ENCODE measurements at places on chromosomes 7 and 10.

- DNase-seq, result no peak
These were observed 595.9 kb downstream of the DNAJB6 start for GRCh38 chr7:157932498-157933218.

DNA sequence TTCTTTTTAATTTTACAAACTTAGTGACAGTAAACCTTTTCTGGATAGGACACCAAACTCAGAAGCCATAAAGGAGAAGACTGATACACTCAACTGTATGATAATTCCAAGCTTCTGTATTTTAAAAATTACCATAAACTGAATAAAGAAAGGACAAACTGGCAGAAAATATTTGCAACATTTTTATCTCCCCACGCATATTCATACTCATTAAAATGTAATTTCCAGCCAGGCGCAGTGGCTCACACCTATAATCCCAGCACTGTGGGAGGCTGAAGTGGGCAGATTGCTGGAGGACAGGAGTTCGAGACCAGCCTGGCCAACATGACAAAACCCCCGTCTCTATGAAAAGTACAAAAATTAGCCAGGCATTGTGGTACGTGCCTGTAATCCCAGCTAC lies 67.7 kb downstream of the HIBADH start:
- no peak for DNase-seq

- DNase-seq, result no peak
These were observed 16.0 kb downstream of the PPP1R9A start for GRCh38 chr7:94923412-94923811.

DNA sequence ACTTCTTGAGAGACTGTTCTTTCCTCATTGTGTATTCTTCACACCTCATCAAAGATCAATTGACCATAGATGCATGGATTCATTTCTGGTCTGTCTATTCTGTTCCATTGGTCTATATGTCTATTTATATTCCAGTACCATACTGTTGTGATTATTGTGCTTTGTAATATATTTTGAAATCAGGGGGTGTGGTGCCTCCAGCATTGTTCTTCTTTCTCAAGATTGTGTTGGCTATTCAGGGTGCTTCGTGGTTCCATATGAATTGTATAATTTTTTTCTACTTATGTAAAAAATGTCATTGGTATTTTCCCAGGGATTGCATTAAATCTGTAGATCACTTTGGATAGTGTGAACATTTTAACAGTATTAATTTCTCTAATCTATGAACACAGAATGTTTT lies 106.5 kb downstream of the EPC1 start:
- DNase-seq, result no peak

DNA sequence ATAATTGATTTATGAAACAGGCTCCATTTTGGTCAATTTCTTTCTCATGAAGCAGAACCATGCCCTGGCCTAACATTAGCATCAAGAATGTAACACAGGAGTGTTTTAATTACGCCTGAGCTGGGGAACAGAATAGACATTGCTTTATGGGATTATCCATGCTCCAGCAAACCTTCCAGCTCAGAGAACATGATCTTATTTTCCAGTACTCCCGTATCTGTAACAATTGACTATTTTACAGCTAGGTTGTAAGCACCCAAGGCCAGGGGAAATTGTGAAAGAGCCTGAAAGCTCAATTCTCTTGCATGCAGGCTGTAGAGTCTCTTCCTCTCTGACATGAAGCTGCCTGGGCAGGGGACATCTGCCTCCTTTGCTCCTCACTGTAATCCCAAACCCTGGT lies 30.8 kb upstream of the CRYGN start:
- peak; percentile 58 for DNase-seq

DNA sequence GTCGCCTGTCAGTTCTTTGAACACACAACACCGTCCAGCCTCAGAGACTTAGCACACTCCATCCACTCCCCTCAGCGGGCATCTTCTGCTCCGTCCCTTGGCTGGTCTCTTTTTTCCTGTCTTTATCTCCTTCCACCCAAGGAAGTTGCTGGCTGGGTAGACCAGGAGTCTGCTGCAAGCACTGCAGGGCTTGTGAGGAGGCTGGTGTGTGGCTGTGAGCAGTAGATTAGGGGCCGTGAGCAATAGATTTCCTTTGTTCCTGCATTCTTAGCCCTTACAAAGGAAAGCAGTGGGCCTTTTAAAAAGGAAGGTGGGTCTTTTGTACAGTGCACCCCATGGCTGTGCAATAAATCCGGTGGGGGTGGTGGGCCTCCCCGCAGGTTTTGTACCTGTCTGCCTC lies 100.3 kb upstream of the BTBD16 start:
- no peak for DNase-seq

GRCh38 chr7:30920584-30921539 lies 9.2 kb downstream of the AQP1 start:
- DNase-seq, result no peak

DNA sequence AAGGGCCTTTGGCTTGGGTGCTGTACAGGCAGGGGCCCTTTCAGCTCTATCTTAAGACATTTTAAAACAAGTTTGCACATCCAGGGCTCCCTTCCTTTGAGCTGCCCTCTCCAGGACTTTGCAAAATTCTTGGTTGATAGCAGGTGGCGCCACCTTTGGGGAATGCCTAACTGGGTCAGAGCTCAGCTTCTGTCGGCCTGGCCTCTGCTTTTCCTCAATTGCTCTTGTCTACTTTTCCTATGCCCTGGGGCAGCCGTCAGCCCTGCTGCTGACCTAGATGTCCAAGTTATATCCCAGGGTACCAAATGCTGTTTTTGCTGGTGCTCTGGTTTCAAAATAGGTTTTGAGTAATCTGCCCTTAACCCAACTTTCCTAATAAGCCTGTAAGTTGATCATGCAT lies 65.8 kb downstream of the APBB1IP start:
- DNase-seq, result no peak

DNA sequence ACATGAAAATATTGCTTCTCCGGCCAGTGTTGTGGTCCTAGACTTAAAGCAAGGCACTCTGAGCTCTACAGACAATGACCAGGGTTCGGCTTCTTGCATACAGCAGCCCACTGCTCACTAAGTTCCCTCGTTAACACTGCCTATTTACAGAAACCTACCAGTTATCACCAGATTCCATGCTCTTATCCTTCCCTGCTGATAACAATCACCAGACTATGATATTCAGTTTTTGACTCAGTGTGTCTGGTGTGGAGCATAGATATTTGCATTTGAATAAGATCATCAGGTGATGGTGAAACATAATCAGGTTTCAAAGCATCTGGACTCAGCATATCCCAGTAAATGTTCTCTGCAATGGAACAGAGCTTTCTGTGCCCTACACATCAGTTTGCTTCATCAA lies 182.3 kb downstream of the SNX13 start:
- no peak for DNase-seq

DNA sequence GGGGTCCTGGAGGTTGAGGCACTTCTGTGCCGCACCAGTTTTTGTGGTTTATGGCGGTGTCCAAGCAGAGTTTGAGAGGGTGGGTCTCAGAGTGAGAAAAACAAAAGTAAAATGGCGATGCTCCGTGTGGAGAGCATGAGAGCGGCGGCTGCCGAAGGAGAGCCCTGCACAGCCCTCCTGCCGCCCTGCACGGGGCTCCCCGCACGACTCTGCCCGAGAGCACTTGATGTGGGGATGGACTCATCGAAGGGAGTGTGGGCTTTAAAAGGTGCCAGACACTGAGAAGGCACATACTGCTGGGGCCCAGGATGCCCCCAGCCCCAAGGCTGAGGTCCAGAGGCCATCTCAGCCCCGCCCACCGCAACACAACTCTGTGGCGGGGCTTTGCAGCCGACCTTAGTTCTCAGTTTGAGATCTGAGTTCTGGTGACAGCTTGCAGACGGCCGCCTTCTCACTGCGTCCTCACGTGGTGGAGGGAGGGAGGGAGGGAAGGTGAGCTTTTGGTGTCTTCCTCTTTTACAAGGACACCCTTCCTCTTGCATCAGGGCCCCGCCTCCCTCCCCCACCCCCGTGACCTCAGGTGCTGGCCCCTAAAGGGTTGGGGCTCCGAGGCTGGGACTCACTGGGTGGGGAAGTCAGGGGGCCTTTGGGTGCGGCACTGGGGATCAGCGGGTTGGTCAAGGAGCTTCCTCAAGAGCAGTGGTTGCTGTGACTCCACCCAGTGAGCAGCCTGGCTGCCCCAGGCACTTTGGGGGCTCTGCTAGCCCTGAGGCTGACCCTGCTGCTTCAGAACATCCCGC lies 69.1 kb downstream of the NKX6-2 start:
- no peak for DNase-seq

GRCh38 chr7:47982610-47983009 lies 3.2 kb upstream of the HUS1 start:
- no peak for DNase-seq

DNA sequence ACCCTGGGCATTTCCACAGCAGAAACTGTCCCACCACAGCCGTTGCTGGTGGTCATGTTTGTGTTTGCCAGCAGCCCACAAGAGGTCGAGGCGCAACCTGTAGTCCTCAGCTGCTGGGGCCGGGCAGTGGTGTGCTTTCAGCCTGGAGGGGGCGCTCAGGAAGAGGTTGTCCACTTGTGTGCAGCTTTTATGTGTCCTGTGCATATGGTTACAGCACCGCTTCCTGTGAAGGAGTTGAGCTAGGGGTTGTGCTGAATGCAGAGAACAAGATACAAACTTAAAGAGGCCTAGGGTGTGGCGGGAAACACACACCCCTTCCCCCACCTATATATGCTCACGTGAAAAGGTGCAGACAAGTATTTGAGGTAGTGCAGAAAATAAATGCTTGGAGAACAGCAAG lies 29.5 kb upstream of the PFKFB3 start:
- no peak for DNase-seq

- no peak for DNase-seq
These were observed 20.7 kb upstream of the PRF1 start for GRCh38 chr10:70622981-70623844.

DNA sequence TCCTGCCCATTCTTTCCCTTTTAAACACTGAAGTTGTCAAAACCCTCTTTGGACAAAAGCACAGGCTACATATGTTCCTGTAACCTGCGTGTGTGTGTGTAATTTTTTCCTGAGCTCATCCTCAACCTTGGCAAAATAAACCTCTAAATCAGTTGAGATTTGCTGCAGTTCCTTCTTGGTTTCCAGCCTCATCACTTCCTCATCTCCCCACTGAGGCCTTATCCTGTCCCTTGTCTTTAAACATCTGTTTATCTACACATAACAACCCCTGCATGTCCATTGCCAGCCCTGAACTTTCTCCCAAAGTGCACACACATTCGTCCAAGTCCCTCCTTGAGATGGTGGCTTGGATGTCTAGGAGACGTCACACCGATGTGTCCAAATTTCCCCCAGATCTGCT lies 35.5 kb downstream of the LYZL2 start:
- DNase-seq, result no peak

DNA sequence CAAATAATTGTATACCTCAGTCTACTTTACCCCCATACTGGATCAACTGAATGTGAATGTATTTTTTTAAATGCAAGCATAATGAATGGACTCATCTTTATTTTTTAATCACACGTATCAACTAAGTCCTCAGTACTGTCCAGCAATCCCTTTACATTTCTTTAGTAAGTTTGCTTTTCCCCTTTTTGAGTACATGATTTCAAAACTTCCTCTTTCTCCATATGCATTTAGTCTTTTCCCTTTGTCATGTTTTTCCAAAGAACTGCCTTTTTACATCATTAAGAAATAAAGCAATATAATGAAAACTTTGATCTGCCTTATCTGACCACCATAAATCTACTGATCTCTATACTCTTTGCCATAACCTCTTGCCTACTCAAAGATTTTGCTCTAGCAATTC lies 182.5 kb upstream of the AKR1E2 start:
- DNase-seq, result no peak

DNA sequence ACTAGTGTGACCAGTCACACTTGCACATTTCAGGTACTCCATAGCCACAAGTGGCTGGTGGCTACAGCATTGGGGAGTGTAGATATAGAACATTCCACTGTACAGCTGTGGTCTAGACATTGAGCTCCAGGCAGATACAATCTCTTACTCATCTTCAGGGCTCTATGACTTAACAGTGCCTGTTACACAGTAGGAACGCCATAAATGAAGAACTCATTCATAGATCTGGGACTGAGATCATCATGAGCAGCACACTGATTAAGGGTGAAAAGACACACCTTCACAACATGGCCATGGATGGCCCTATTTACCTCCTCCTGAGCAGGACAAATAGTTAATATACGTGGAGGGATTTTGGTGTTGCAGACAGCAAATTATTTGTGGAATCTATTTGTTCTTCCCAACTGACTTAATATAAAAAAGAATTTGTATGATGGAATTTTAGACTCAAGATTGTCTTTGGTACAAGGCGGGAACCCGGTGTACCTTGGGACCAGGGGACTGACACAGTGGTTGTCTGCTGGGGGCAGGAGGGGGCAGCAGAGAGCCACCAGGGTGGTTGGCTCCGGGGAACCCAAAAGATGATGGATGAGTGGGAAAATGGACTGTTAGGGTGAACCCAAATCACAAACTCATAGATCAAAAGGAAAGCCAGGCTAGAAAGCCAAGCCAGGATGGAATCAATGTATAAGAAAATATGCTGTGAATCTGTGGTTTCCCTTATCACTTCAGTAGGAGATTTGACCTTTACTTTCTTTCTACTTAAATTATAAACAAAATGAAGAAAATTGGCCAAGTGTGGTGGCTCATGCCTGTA lies 24.3 kb upstream of the CPA2 start:
- DNase-seq, result no peak

DNA sequence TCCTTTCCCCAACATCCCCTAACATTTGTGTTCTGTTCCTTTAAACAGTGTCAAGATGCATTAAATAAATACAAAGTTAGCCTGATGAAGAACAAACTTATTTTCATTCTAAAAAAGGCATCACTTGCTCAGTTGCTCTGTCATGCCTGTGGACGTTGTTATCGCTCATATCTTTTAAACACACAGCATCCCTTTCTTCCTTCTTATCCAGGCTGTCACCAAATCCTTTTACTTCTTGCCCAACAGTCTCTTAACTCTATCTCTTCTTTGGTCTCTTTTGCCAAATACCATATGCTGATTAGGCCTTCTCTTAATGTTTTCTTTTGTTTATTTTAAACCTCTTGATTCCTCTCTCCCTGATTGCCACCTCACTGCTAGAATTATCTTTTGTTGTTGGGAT lies 43.9 kb downstream of the DKK1 start:
- DNase-seq, result no peak

- DNase-seq, result no peak
These were observed 187.6 kb downstream of the ADARB2 start for GRCh38 chr10:1549591-1550290.

- no peak for DNase-seq
These were observed 8.7 kb downstream of the DBF4 start for GRCh38 chr7:87885018-87885417.

- no peak for DNase-seq
These were observed 318.6 kb downstream of the PTEN start for GRCh38 chr10:88181902-88182600.

DNA sequence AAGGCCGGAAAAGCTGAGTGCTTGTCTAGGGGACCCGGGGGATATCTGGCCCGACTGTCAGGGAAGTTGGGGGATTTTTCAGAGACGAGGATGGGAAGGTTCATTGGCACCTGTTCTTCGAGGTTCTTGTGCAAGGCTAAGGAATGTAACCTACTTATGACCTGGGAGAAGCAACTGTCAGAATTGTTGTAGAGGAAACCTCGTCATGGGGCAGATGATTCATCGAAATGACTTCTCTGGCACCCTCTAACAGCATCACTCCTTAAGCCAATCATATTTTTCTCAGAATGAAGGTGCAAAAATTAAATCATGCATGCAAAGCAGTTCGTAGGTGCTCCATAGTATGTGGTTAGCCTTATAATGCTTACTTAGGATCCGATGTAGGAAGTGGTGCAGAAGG lies 58.6 kb downstream of the PLXDC2 start:
- DNase-seq, result no peak

- DNase-seq, result no peak
These were observed 114.5 kb upstream of the PRKCQ start for GRCh38 chr10:6694447-6695140.

- no peak for DNase-seq
These were observed 219.5 kb downstream of the KIAA1217 start for GRCh38 chr10:24428410-24428782.

GRCh38 chr7:26543340-26543739 lies 251.7 kb downstream of the SNX10 start:
- no peak for DNase-seq

Data from neuronal stem cell (in vitro differentiated cells).